ENCODE measurements at places on chromosomes 7 and 10. TPM values are rescaled to one million over a fixed set of nuclear protein-coding genes. Genes with fewer than 3 reads are reported as not detected.
A peak's percentile ranks its signal among the peaks of the same experiment; 100 is the strongest.

- H3K4me3 ChIP-seq: no peak overlapping the region
- no peak for DNase-seq
- no peaks in the 10 kb centered on the region for H3K27me3 ChIP-seq
- H3K4me1 ChIP-seq: no peaks in the 10 kb centered on the region
Observed at GRCh38 chr7:133568544-133568943, 315.7 kb downstream of the EXOC4 start.

DNA sequence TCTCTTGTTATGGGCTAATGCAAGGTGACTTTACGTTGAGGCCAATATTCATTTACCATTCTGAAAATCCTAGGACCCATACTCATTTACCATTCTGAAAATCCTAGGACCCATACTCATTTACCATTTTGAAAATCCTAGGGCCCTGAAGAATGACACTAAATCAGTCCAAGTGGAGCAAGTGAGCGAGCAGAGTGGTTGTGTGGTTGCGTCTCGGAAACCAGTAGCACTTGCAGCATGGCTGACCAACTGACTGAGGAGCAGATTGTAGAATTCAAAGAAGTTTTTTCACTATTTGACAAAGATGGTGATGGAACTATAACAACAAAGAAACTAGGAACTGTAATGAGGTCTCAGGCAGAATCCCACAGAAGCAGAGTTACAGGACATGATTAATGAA lies 6.9 kb downstream of the SAR1A start:
- peak overlapping the region; percentile 1 for H3K4me3 ChIP-seq
- peaks cover 73% of the 10 kb centered on the region for H3K4me1 ChIP-seq
- H3K36me3 ChIP-seq: peaks cover 57% of the 10 kb centered on the region
- no peak for DNase-seq

GRCh38 chr7:17126413-17127268 lies 171.8 kb upstream of the AHR start:
- peaks cover 30% of the 10 kb centered on the region for H3K4me1 ChIP-seq
- no peaks in the 10 kb centered on the region for H3K27me3 ChIP-seq
- H3K36me3 ChIP-seq: peaks cover 6% of the 10 kb centered on the region
- H3K27ac ChIP-seq: no peak overlapping the region
- no peak for DNase-seq

GRCh38 chr10:30996481-30997005 lies 35.1 kb downstream of the ZNF438 start:
- H3K4me1 ChIP-seq: peaks cover 34% of the 10 kb centered on the region
- H3K4me3 ChIP-seq: no peak overlapping the region
- H3K27ac ChIP-seq: no peak overlapping the region
- H3K36me3 ChIP-seq: peaks cover 46% of the 10 kb centered on the region
- H3K27me3 ChIP-seq: no peaks in the 10 kb centered on the region

DNA sequence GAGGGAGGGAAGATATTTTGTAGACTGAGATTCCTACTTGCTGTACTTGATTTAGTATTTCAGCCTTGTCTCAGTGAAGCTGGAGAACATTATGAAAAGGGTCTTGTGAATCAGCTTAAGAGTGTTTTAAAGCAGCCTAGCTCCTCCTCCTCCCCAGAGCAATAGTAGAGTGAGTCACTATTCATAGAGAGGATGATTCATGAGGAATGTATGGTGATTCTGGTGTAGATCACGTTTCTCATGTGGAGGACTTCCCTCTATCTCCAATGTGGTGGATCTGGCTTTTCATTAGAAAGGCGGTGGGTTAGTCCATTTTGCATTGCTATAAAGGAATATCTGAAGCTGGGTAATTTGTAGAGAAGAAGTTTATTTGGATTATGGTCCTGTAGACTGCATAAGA lies 340.1 kb upstream of the CHRM2 start:
- H3K4me1 ChIP-seq: no peaks in the 10 kb centered on the region
- no peak overlapping the region for H3K27ac ChIP-seq
- H3K36me3 ChIP-seq: no peaks in the 10 kb centered on the region
- no peaks in the 10 kb centered on the region for H3K27me3 ChIP-seq
- H3K4me3 ChIP-seq: no peak overlapping the region
- DNase-seq: no peak

GRCh38 chr10:130371156-130371555 lies 235.0 kb downstream of the GLRX3 start:
- no peaks in the 10 kb centered on the region for H3K27me3 ChIP-seq
- DNase-seq: no peak
- no peaks in the 10 kb centered on the region for H3K4me1 ChIP-seq

DNA sequence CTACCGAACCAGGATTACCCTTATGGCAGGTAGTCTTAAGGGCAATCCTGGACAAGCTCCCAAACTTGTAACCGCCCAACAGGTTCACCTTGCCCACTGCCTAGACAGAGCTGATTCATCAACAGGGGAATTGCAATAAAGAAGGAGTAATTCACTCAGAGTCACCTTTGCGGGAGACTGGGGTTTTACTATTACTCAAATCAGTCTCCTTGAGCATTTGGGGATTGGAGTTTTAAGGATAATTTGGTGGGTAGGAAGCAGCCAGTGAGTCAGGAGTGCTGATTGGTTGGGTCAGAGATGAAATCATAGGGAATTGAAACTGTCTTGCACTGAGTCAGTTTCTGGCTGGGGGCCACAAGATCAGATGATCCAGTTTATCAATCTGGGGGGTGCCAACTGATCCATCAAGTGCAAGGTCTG lies 25.3 kb downstream of the HK1 start:
- H3K4me3 ChIP-seq: no peak overlapping the region
- no peaks in the 10 kb centered on the region for H3K36me3 ChIP-seq
- H3K27ac ChIP-seq: no peak overlapping the region
- no peak for DNase-seq
- no peaks in the 10 kb centered on the region for H3K4me1 ChIP-seq

EGR2 gene
- total RNA-seq: 21.6 TPM

Data from activated CD8-positive, alpha-beta memory T cell treated with anti-CD3 and anti-CD28 coated beads, Interleukin-2, amount 10 ng/mL, durations not matched to agents 7 days and 5 days (primary cell).